ENCODE measurements at places on chromosomes 1 and 21. TPM values are rescaled to one million over a fixed set of nuclear protein-coding genes. Genes with fewer than 3 reads are reported as not detected.

- DNase-seq, result no peak
These were observed 21.9 kb upstream of the PIK3CD start for GRCh38 chr1:9629445-9630201.

F3 gene
- 28.8 TPM for total RNA-seq

GRCh38 chr1:107016376-107016978 lies 40.0 kb upstream of the PRMT6 start:
- DNase-seq, result no peak

TTLL7 gene
- total RNA-seq, result 13.3 TPM

GRCh38 chr1:231934797-231935196 lies 308.2 kb downstream of the DISC1 start:
- DNase-seq, result no peak

CDCA8 gene
- total RNA-seq, result 14.6 TPM

AVPR1B gene
- not detected for total RNA-seq

- no peak for DNase-seq
These were observed 24.1 kb downstream of the BRINP3 start for GRCh38 chr1:190453550-190453949.

DNA sequence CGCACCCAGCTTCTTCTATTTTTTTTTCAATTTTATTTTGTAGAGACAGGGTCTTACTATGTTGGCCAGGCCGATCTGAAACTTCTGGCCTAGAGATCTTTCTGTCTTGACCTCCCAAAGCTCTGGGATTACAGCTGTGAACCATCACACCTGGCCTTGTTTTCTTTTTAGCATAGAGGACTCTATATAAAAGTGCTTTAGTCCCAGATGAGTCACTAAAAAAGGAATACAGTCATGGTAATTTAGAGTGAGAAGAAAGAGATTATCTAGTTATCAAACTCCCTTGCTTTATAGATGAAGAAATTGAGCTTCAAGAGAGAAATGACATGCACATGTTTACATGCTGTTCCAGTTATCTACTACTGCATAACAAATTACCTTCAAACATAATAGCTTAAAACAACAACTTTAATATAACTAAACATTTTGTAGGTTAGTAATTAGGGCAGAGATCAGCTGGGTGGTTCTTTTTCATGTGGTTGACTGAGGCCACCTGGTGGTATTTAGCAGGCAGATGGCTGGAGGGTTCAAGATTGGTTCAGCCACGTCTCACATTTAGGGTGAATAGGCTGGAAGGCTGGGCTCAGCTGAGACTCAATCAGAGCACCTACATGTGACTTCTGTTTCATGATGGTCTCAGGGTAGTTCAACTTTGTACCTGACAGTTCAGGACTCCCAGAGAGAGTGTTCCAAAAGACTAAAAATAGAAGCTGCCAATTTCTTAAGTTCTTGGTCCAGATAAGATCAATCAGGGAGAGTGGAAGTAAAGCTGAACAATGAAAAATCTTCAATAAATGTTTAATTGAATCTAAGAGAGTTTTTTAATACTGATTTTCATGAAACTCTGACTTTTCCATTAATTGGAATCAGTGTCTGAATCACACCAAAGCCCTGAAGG lies 16.9 kb upstream of the MTF2 start:
- DNase-seq, result no peak

Data from mesothelial cell of epicardium (in vitro differentiated cells).